ENCODE measurements at places on chromosomes 12 and 14.

DNA sequence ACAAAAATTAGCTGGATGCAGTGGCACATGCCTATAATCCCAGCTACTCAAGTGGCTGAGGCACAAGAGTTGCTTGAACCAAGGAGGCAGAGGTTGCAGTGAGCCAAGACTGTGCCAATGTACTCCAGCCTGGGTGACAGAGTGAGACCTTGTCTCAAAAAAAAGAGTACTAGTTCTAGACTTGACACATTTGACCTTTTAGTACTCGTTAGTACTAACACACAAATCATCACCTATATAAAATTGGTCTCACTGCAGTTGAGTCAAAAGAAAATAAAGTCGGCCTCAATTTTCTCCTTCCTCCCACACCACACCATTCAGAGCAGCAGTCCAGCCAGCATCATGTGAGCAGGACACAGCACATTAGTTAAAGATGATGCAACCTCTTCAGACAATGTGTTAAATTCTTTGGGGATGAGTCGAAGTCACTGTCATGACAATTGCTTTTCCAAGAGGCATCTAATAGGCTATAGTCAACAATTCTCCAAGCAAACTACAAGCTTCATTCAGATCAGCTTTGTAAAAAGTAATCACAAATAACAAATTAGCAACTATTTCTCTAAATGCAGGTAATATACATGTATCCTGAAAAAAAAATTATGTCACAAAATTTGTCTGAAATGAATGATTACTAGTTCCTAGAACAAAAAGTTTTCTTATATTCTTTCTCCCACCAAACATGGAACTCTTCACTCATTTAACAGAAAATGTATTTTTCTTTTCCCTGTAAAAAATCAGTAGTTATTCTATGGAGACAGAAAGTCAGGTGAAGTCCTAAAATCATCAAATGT, 55.6 kb downstream of the CLIP1 start:
- no peak for DNase-seq

DNA sequence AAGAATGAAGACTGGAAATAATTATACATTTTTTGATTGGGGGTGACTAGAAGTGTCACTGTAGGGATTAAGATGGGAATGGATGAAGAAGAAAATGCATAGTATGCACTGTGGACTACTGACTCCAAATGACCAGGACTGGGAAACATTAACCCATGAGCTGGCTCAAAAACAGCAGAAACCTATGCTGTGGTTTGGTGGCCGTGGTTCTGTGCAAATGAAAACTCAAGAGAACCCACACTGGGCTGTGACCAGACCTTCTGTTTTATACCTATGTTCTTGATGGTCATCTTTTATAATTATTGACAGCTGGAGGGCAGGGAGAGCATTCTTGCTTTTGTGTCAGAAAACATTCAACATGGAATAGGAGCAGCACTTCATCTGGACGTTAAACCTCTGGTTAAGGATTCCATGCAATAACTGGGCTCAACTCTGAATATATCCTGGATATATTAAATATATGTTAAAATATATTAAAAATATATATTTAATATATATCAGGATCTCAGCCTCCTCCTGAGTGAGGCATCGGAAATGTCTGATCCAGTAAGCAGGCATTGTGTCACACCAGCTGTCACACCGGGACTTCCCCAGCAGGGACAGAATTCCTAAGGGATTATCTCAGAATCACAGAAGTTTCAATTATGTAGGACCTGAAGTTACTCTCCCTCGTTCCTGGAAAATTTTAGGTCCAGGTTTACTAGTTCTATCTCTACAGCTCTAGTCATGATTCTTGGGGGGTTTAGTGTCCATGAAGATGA, 48.5 kb downstream of the BBS10 start:
- no peak for DNase-seq

DNA sequence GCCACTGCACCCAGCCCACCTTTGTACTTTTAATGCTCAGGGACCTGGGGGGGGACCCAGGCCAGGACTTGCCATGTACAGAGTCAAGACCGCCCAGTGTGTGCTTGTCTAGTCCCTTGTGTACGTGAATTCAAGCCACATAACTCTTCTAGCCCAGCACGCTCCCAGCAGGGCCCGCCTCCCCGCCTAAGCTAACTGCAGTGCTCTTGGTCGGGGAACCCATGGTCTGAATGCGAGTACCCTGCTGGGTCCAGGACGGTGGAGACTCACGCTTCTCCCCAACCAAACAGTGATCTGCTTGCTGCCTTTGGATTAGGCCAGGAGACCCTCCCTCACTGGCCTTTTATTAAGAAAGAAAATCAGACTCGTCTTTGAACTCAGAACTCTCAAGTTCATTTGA, 23.3 kb downstream of the CD9 start:
- DNase-seq: no peak

GRCh38 chr14:99435327-99435726, 45.3 kb downstream of the SETD3 start:
- no peak for DNase-seq

DNA sequence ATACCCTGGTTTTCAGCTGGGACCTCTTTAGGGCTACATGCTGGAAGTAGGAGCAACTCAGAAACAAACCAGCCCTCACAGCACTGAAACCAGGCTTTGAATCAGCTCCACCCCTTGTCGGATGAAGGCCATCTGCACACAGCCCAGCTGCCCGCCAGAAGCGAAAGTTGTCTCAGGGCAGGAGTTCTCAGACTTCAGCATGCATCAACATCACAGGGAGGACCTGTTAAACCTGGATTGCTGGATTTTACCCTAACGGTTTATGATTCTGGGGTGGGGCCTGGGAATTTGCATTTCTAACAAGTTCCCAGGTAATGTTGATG, 10.9 kb downstream of the SYNDIG1L start:
- DNase-seq: no peak

DNA sequence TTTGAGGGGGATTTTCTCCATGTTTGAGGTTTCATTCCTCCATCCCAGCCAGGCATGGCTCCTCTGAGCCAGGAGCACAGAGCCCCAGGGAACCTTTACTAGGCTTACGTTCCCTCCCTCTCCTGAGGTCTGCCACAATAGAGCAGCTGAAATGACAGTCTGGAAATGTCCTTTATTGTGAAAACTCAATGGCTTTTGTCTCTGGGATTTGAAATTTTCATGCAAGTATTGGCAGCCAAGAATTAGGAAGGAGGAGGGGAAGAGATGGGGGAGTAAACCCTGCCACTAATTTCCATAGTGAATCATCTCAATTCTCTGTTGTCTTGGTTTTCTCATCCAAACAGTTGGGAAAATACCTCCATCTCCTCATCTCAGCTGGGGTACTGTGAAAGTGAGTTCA, 2.6 kb upstream of the PLEKHG3 start:
- no peak for DNase-seq

DNA sequence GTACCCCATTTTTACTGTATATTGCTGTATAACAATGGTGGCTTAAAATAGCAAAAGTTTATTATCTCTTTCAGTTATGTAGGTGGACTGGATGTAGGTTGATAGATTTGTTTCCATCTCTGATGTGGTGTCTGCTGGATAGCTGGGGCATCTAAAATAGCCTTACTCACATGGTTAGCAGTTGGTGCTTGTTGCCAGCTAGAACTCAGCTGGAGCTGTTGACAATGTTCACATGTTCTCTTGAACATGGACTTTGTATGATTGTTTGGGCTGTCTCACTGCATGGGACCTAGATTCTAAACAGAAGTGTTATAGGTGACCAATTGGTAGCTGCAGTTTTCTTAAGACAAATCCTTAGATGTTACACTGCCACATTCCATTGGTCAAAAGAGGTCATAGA, 126.9 kb downstream of the GPHN start:
- DNase-seq: no peak

DNA sequence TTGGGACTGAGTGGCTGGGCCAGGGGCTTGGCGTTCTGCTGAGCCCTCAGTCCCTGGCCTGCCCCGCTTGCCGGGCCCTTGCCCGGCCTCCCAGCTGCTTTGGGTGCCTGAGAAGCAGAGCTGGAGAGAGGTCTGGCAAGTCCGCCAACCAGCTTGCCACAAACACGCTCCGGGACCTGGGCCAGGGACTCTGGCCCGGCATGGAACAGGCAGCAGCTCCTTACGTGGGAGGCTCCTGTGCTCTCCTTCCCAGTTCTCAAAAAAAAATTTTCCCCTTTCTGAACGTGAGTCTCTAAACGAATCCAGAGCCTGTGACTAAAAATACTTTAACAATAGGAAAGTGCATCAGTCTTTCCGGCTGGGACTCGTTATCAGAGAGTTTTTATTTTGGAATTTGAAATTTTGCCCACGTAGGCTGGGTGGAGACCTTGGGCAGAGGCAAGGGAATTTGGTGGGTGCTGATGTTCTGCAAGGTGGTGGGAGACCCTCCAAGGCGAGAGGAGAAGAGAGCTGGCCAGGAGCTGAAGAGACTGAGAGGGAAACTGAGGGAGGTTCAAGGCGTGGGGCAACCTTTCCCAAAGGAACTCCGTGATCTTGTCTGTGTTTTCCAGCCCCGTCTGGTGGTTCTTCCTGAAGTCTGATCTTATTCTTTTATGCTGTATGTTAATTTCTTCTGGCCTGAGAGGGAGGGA, 6.8 kb upstream of the NR4A1 start:
- no peak for DNase-seq

DNA sequence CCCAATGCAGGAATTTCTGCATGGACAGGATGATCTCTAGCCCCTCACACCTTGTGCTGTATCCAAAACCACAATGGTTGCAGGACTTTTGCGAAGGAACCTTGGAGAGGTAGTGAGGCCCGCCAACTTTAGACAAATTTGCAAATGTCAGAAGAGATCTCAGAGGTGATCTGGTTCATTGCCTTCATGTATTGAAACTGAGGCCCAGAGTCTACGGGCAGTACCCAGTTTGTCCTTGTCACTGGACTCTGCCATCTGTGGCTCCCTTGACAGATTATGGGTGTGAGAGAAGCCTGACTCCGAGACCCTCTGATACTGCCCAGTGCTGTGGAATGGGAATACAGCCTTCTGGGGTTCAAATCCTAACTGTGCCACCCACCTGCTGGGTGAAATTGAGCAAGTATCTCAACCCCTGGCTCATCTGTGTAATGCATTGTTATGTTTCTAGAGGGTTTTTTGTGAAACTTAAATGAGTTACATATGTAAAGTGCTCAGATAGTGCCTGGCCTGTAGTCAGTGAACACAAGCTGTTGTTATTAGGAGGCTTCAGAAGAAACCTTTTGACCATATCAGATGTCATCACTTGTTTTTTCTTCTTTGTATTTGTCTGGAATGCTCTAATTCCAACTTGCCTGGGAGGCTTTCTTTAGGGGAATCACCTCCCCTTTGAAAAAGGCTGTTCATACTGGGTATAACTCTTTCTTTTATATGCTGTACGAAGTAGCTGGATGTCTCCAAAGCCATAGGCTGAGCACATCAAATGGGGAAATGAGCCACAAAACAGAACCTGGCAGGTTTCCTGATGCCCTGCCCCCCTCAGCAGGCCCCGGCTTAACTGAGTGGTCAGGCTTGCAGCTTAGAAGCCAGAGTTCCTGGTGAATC, 71.4 kb upstream of the SRSF5 start:
- no peak for DNase-seq

- no peak for DNase-seq
These were observed 78.7 kb upstream of the ZDHHC17 start for GRCh38 chr12:76685246-76685678.

- no peak for DNase-seq
These were observed 119.7 kb upstream of the PDE3A start for GRCh38 chr12:20248646-20249045.

DNA sequence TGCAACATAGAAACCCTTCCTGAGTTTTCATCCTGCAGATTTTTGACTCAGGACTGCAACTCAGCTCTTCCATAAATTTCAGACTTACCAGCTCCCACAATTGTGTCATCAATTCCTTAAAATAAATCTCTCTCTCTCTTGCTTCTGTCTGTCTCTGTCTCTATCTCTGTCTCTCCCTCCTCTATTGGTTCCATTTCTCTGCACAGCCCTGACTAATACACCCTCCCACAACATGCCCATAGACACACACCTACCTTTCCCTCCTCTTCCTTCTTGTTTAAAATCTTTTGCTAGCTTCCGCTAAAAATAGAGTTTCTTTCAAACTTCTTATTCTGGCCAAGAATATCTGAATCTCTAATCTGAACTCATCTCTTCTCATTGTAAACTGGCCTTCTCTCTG, 22.9 kb upstream of the PTHLH start:
- no peak for DNase-seq

DNA sequence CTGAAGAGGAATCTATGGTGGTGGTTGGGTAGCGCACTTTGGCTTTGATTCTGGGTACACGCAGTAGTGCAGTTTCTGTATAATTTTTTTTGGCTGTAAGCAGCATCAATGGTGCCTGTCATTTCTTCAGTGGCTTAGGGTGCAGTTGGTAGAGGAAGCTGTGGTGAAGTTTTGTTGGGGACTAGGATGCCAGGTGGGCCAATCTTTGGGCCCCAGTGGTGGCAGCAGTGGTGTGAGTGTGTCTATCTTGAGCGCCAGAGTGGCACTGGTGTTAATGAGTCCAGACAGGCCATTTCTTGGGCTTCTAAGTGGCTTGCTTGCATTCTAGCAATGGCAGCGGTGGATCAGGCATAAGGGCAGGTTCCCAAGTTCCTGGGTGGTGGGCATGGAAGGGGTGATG, 33.8 kb upstream of the CCND2 start:
- DNase-seq: no peak

DNA sequence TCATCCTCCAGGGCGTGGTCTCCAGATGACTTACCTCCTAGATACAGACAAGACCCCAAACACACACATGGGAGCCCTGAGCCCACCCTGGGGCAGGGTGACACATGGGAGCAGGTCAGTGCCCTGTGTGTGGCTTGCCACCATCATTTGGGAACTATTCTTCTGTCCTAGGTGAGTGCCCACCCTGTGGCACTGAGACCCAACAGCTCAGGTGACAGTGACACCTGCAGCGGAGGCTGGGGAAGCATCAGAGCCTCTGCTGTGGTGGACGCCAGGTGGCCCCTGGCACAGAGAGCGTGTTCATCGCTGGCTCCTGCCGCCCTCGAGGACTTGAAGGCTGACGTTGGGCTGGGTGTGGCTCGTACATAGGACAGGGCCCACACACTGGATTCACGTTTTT, 23.0 kb downstream of the SFSWAP start:
- no peak for DNase-seq

Measured in esophagus squamous epithelium (tissue), 5 donors.